CD4-positive, CD25-positive, alpha-beta regulatory T cell (primary cell): ENCODE measurements at places on chromosomes 12 and 14. TPM values are rescaled to one million over a fixed set of nuclear protein-coding genes. Genes with fewer than 3 reads are reported as not detected.

The LHX5 gene
- not detected for total RNA-seq

The P2RX2 gene
- total RNA-seq, result not detected

The IRAK3 gene
- 3.6 TPM for total RNA-seq

The OR10P1 gene
- total RNA-seq, result not detected

The OR11H7 gene
- total RNA-seq, result not detected

The LMNTD1 gene
- not detected for total RNA-seq

GRCh38 chr12:66352197-66352596, 49.9 kb downstream of the HELB start:
- DNase-seq, result peak; percentile 13

DNA sequence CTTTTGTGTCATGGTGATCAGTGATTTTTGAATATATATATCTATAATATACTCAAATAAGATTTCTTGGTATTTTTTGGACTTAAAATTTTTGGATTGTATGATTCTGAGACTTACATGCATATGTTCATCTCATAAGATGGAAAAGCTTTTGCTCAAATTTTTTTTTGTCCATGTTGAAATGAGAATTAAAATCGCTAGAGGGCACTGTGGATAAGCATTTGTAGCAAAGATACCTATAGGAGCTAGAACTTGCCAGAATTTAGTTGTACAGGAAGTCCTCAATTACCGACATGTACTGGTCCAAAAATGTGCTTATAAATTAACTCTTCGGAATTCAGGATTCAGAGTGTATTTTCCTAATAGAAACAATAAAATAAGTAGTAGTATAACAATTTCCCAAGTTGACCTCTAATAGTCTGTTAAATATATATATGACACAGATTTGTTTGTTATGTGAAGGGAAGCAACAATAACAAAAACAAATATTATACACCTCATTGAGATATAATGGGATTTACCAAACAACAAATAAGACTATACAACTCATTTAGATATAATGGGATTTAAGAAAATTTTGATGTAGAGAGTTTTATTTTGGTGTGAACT, 179.6 kb downstream of the TMEM117 start:
- peak; percentile 70 for DNase-seq

GRCh38 chr12:3456809-3457208, 34.2 kb upstream of the PRMT8 start:
- DNase-seq, result no peak

- no peak for DNase-seq
Measured at GRCh38 chr14:37763266-37763665, 167.8 kb downstream of the TTC6 start.

- DNase-seq, result no peak
Measured at GRCh38 chr12:82757059-82757458, 70.4 kb downstream of the TMTC2 start.

DNA sequence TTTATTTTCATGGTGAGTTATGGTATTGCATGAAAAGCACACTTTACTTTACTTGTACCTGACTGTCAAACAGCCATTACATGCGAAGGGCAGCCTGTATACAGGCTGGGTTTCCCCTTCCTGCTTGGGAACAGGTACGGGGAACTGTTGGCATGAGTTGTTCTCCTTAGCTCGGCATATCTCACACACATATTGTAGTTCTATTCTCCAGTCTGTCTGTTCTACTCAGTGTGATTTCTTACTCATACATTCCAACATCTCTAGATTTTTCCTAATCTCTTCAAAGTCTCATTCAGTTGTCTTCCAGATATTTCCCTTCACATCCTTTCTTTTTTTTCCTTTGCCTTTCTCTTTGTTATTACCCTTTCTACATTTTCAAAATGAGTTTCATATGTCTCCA, 83.9 kb downstream of the HMGA2 start:
- DNase-seq, result no peak

DNA sequence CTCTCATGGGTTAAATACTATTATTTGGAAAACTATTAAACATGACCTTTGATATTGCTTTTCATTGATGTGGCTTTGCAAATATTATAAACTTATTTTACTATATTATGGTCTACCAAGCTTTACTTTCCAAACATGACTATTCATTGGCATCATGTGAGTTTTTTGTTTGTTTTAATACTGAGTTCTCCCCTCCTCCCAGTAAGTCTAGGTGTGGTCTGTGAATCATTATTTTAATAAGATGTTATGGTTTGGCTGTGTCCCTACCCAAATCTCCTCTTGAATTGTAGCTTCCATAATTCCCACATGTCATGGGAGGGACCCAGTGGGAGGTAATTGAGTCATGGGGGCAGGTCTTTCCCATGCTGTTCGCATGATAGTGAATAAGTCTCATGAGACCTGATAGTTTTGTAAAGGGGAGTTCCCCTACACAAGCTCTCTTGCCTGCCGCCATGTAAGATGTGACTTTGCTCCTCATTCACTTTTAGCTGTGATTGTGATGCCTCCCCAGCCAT, 80.0 kb downstream of the BORCS5 start:
- DNase-seq, result no peak

GRCh38 chr12:24138041-24138440, 188.6 kb upstream of the SOX5 start:
- no peak for DNase-seq

GRCh38 chr12:120643574-120643973, 3.1 kb downstream of the CABP1 start:
- DNase-seq, result no peak

GRCh38 chr12:15756822-15757221, 32.4 kb downstream of the EPS8 start:
- no peak for DNase-seq

DNA sequence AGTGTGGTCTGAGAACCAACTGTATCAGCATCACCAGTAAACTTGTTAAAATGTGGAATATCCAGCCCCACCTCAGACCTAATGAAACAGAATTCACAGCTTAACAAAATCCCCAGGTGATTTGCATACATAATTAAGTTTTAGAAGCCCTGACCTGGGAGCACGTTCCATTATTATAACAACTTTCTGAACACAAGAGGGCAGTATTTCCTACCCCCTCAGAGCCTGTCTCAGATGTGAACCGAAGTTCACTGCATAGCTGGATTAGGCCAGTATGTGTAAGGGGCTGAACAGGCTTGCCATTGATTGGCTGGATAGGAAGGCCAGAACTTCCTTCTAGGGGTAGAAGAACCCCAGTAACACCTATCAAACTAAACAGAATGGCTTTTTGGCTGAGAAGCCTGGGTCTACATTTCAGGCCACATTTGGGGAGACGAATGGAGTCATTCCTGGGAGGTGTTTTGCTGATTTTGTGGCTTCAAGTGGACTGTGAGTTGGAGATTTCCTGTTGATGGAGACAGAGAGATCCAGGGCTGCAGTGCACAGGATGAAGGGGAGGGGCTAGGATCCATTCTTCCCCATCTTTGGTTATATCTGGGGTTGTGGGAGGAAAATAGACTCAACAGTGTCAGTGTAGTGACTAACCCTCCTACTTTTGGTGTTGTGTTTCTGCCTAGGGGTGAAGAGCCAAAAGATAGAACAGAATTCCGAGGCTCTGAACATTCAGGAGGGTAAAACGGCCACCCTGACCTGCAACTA, 94.7 kb upstream of the OR4E1 start:
- peak; percentile 77 for DNase-seq

DNA sequence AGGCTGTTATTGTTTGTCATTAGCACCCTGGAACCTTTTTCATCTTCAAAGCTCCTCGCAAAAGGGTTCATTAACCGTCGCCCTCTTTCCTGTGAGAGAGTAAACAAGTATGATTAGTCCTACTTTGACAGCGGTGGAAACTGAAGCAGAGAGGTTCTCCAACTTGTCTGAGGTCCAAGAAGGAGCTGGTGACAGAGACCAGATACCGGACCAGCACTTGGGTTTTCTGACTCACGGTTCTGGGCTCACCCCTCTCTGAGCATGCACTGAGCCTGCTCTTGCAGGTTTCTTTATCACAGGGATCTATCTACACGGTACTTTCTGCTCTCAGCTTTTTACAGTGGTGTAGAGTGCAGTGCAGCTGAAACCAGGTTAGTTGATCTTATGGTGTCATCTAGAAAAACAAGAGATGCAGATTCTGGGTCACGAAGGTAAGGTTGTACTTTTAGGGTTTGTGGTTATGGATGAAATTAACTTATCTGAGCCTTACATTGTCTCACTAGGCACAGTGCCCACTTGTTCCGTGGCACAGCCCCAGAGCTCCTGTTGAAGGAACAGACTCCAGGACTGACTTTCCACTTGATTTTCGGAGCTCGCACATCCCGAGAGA, 62.1 kb downstream of the PPP2R5C start:
- DNase-seq, result peak; percentile 87

- no peak for DNase-seq
Measured at GRCh38 chr12:55659486-55660385, 23.0 kb downstream of the OR10P1 start.

GRCh38 chr12:19506497-19506896, 67.2 kb downstream of the AEBP2 start:
- no peak for DNase-seq

GRCh38 chr14:58200480-58200841, 512 bp downstream of the ACTR10 start:
- no peak for DNase-seq

GRCh38 chr12:3598896-3599860, 108.2 kb downstream of the PRMT8 start:
- DNase-seq, result no peak
